ENCODE measurements at places on chromosomes 7 and 10.

- no peak for DNase-seq
Observed at GRCh38 chr7:4159761-4160554, 522.1 kb upstream of the FOXK1 start.

GRCh38 chr10:31263903-31264302 is 55.1 kb upstream of the ZEB1 start:
- DNase-seq: no peak

- peak; percentile 26 for DNase-seq
Observed at GRCh38 chr10:6445671-6446316, 134.3 kb downstream of the PRKCQ start.

GRCh38 chr10:28327491-28327880 is 24.6 kb upstream of the MPP7 start:
- no peak for DNase-seq

GRCh38 chr7:44607141-44608068 is 978 bp downstream of the OGDH start:
- DNase-seq: no peak

DNA sequence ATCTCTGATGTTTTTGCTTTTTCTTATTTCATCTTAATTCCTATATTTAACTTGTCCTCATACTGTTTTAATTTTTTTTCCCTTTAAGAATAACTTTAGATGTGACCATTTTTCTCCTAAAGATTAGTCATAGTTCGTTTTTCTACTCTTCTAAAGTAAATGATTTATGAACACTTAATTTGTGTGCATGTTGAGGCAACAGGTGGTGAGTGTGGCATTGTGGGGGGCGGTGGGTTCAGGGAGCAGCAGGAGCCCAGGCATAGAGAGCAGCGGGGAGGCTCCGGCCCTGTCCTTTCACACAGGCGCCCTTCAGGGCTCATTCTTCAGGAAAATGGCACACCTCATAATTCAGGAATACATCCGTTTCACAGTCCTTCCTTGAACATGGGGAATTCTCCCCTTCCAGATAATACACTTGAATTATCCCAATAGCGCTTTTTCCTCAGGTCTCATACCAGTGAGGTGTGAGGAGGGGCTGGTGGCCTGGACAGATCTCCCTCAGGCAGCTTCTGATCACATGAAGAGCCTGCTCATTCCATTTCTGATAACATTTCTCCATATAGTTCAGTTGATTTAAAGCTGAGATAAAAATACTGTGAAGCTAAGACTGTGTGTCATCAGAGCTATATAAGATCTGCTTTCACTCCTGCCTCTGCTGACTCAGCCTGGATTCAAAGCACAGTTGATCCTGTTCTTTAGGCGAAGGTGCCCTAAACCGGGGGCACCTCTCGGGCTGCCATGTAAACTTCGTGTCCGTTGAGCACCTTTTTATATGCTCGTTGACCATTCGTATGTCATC is 40.2 kb downstream of the CUL1 start:
- DNase-seq: peak; percentile 9

- DNase-seq: no peak
Observed at GRCh38 chr7:140646931-140647647, 6.5 kb upstream of the DENND2A start.
